ENCODE measurements at places on chromosomes 2 and 18.

DNA sequence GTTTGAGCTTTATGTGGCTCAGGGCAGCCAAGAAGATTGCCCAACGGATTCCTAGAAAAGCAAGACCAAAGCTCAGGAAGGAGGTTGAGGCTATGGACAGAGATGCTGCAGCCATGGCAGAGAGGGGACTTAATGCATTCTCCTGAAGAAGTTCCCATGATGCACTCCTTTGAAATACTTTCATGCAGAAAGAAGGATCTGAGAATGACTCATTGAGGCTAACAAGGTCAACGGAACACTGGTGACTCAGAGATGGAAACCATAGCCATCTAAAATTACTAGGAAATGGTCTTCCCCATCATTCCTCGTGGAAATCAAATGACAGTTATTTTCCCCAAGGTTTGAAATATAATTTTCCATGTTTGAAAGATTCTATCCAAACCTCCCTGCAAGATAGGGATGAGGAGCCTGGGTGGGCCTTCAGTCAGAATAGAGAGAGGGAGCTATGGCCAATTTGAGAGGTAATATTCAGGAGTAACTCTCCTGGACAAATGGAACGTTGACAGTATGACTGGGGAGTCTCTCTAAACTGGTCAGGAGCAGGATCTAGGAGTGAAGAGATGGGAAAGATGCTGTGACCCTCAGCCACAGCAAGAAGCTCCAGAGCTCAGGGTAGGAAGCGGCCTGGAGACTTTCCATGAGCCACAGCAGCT, 63.0 kb downstream of the REEP1 start:
- DNase-seq: no peak

DNA sequence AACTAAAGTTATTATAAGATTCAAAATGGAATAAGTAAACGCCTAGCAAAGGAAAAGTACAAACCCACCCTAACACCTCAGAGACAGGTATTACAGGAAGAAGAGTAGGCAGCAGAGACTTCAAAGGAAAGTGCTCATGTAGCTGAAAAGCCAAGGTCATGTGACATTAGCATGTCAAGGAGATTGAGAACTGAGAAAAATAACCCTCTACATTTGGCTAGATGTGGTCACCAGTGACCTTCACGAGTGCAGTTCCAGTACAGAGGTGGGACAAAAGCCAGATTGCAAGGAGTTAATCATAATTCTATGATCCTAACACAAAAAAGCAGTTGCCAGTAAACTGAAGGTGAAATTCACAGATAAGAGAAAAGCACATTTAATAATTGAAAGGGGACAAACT, 252.7 kb downstream of the ZEB2 start:
- DNase-seq: no peak

- peak; percentile 41 for DNase-seq
These were observed 28.6 kb downstream of the MARCO start for GRCh38 chr2:118970396-118971135.

DNA sequence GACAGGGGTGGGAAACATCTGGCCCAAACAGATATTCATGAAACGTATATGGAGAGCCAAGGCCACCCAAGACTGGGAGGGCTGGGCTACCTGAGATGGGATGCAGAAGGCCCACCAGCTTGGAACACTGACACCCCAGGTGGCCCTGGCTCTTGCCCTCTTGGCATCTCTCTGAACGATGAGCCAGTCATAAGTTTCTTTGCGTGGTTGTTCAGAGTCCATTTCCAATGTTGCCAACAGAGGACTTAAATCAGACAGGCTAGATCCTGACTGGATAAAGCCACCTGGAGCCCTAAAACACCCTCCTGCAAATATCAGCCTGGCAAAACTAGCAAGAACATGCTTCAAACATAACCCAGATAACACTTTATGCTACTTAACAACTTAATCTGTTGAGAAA, 42.6 kb downstream of the LPIN2 start:
- no peak for DNase-seq

DNA sequence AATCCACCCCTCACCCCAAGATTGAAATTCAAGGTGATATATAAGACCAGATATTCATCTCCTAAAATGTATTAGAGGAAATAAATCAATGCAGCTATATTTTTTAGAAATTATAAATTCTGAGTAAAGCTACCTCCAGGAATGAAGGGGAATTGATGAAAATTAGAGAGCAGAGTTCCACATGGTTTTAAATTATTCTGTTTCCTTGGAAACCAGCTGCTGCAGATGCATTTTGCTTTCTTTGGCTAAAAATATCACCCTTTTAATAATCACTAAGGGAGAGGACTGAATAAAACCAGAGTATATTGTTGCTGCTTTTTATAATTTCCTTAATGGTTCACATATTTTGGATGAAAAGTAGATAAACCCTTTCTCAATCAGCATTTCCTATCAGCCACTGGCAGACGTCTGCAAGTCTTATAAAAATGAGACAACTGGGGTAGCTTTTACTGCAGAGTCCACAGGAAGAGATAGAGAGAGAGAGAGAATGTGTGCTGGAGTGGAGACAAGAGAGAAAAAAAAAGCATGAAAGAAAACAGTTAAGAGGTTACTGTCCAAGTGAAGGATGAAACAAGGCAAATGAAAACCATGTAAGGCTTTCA, 2.0 kb downstream of the CSRNP3 start:
- no peak for DNase-seq

DNA sequence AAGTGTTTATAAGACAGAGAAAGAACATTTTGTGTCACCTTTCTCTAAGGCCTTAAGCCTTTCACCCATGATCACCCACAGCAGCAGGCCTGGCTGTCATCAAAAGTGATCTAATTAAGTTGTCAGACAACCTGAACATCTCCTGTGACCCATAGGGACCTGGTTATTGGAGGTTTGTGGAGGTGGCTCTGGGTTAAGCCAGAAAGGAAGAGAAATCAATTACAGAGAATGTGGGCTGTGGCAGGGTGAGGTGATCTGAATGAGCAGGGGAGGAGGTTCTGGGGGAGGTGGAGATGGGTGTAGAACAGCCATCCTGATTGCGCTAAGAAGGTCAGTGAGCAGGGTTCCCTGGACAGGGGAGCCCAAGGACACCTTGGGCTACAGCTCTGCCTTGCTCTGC, 170.8 kb downstream of the FSHR start:
- no peak for DNase-seq

- no peak for DNase-seq
These were observed 538.2 kb upstream of the TNP1 start for GRCh38 chr2:217398101-217398500.

GRCh38 chr18:36811430-36811829, 17.4 kb downstream of the TPGS2 start:
- DNase-seq: no peak

- no peak for DNase-seq
These were observed 428.4 kb downstream of the TSN start for GRCh38 chr2:122183890-122184289.

- no peak for DNase-seq
These were observed 794 bp downstream of the GKN2 start for GRCh38 chr2:68951899-68952298.

DNA sequence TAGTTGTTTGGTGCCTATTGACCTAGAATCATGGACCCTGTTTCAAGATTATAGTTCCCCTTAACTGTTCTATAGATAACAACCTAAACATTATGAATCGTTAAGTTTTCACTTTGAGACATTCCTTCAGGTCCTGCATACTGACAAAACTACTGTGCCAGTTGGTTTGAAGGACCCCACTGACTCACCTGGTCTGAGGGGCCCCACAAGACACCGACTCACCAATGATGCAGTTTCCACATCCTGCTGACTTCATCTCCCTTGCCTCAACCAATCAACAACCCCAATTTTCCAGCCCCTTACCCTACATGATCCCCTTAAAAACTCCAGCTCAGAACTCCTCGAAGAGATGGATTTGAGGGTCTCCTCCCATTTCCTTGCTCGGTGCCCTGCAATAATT, 89.6 kb upstream of the CCDC141 start:
- no peak for DNase-seq

All from CD8-positive, alpha-beta T cell (primary cell).